Posterior vena cava (tissue), 2 donors: ENCODE measurements at places on chromosomes 3 and 15. TPM values are rescaled to one million over a fixed set of nuclear protein-coding genes. Genes with fewer than 3 reads are reported as not detected.

Gene KCNH8
- total RNA-seq, result not detected

Gene CCR8
- total RNA-seq, result not detected

DNA sequence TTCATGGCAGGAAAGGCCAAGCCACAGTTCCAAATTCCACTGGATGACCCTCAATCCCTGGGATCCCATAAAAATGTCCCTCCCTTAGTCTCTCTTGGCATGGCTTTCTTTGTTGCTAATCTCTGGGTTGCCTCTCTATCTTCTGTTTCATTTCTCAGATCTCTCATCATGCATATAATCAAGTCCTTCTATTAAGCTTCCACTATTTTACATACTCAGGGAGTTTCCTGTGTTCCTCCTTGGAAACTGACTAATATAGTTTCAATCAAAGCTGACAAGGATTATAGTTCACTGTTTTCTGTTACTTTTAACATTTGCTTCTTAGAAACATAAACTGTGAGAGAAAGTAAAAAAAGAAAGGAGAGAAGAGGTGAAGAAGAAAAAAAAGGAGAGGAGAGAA is 113.8 kb upstream of the COL8A1 start:
- no peak for DNase-seq

- DNase-seq, result no peak
These were observed 15.9 kb upstream of the UMPS start for GRCh38 chr3:124714223-124714853.

- no peak for DNase-seq
These were observed 33.4 kb downstream of the CD86 start for GRCh38 chr3:122088531-122088930.

DNA sequence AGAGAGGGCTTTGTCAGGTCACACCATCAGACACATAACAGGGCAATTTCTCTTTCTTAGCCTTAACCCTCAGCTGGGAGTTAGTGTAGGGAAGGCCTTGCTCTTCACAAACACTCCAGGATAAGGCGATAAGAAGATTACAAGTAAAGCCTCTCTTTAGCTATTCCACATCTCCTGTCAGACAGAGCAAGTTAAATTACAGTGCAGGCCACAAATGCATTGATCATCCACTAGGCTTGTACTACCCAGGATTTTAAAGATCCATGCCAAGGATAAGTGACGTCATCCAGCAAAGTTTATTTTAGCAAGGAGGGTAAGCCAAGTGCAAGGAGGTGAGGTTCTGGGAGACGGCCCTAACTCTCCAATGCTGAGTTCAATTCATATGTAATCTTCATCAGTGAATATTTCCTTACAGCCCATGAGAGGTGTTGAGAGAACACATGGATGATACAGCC is 890.6 kb upstream of the NR2F2 start:
- DNase-seq, result no peak

DNA sequence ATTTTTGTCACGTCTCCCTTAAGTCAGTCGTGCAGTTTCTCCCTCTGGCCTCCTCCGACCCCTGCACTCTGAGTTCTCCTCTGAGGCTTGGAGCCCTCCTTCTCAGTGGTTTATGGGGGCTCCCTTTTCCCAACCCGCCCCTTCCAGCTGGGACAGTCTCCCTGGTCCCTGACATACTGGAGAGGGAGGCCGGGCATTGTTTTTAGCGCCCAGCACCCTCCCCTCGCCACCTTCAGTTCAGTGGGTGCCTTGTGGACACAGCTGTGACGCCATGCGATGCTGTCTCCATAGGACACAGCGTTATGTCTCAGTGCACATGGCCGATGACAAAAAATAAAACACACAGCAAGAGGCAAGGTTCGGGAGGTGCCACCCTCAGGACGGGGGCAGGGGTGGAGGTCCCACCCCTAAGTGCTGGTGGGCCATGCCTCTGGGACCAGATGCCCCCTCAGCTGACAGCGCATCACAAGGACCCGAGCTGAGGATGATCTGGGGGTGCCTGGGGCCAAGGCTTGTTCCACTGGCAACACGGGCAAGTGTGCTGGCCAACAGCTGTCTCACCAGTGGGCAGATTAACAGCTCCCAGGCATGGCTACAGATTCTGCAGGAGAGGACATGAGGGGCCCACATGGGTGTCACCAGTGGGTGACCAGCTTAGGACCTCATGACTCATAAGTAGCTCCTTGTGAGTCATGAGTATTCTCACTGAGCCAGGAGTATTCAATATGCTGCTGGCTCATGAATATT is 81.6 kb downstream of the PLXNA1 start:
- peak; percentile 69 for DNase-seq

GRCh38 chr3:185042312-185043050 is 110.4 kb downstream of the C3orf70 start:
- DNase-seq, result no peak

GRCh38 chr3:20057612-20058180 is 17.4 kb downstream of the KAT2B start:
- DNase-seq, result no peak

GRCh38 chr3:168425936-168426595 is 330.3 kb upstream of the GOLIM4 start:
- DNase-seq, result no peak

Gene SLC6A1
- total RNA-seq, result 1.3 TPM

Gene TGM4
- not detected for total RNA-seq

GRCh38 chr15:72591361-72591760 is 63.1 kb upstream of the GOLGA6B start:
- DNase-seq, result no peak

DNA sequence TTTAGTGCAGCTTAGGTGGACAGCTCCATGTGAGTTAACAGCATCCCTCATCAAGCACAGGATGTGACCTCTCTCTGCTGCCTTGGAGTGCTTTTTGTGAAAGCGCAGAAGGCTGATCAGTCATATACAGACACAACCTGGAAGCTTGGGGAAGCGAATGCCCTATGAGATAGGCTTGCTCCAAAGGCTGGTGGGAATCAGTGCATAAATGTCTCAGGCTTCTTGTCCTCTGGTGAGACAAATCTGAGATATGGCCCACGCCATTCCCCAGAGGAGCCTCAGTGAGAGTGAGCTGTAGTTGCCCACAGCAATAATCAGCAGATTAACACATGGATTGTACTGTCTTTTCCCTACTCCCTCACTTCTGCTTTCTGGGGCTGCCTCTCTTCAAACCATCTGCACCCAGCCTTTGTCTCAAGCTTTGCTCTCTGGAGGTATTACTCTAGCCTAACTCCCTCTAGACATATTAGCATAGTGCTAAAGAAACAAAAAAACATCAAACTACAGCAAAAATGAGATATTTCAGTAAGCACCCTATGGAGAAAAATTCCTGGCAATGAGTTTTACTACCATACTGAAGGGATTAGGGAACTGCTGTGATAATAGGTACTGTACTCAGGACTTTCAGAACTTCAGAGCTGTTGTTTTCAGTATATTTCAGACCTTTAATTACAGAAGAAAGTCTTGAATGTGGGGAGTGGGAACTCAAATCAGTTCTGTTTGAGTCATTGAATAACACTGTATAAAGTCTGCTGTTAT is 113.7 kb downstream of the OXSM start:
- DNase-seq, result no peak
